ENCODE measurements at places on chromosomes 5 and 9.

- DNase-seq = no peak
Measured at GRCh38 chr5:23977997-23978396, 470.6 kb downstream of the PRDM9 start.

DNA sequence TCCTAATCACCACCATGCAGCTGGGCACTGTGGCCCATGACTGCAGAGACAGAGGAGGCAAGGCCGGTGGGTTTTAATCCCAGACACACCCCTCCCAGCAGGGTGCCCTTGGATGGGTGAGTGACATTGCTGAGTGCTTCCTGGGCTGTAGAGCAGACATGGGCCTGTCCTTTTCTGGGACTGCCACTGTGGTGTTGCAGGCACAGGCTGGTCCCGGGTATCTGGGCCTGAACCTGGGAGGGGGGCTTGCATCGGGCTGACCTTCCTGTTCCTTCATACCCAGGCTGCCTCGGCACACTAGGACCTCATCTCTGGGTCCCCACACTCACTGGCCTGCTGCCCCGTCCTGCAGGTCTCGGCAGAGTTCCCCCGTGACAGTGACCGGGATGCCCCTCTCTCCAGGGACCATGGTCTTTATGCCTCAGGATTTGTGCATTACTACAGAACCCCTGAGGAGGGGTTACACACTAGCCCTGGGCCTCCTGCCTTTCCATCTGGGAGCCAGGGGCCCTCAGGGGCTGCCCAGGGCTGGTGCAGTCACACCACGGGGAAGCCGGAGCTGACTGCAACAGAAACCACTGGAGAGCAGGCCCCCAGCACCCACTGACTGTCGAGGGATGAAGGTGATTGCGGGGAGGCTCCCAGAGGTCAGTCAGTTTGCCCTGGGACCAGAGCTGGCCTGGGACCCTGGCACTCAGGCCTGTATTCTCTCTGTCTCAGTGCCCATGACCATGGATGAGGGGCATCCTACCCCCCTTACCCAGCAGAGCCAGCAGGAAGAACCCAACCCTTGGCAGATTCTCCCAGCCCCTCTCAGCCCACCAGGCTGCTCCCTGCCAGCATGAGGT is 8.9 kb upstream of the SLC25A48 start:
- DNase-seq = no peak

- no peak for DNase-seq
Measured at GRCh38 chr5:108505608-108506007, 123.7 kb upstream of the FBXL17 start.

- no peak for DNase-seq
Measured at GRCh38 chr5:126454081-126454480, 30.9 kb downstream of the GRAMD2B start.

GRCh38 chr9:99966716-99967115 is 60.3 kb downstream of the STX17 start:
- no peak for DNase-seq

DNA sequence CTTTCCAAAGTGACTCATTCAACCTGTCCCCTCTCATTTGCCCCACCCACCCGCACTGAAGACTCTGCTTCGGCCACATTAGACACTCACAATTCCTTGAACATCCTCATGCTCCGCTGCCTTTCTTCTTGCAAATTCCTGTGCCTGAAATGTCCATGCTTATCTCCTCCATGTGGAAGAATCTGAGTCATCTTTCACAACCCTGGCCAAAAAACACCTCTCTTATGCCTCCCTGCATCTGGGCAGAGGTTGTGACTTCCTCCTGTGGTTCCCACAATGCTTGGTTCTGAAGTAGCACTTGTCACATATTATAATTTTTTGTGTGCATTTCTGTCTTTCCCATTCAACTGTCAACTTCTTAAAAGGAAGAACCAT is 238.6 kb downstream of the ENC1 start:
- DNase-seq = no peak

- DNase-seq = no peak
Measured at GRCh38 chr5:156147944-156148285, 179.0 kb upstream of the SGCD start.

DNA sequence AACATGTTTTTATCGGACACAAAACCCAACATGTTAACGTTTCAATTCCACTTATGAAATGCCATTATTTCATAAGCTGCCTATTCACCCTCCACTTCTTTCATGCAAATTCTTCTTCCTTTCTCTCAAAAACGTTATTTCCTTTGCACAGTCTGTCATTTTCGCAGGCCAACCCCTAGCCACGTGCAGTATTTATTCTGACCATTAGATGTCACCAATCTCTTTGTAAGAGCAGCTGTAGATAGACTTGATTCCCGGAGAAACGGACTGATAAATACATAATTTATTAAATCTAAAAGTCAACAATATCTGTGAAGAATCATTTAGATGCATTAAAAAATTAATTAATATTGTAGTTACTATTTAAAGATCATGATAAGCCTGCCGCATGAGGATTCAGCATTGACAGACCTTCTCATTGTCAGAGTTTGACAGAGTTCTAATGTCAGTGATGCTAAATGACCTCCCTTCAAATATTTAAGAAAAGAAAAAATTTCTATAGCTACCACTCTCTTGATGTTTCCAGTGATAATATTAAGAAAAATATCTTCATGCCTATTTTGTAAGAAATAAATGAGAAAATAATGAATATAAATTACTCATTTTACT is 933.6 kb downstream of the CDH12 start:
- peak; percentile 80 for DNase-seq

- DNase-seq = no peak
Measured at GRCh38 chr5:136620016-136620419, 254.7 kb upstream of the TRPC7 start.

DNA sequence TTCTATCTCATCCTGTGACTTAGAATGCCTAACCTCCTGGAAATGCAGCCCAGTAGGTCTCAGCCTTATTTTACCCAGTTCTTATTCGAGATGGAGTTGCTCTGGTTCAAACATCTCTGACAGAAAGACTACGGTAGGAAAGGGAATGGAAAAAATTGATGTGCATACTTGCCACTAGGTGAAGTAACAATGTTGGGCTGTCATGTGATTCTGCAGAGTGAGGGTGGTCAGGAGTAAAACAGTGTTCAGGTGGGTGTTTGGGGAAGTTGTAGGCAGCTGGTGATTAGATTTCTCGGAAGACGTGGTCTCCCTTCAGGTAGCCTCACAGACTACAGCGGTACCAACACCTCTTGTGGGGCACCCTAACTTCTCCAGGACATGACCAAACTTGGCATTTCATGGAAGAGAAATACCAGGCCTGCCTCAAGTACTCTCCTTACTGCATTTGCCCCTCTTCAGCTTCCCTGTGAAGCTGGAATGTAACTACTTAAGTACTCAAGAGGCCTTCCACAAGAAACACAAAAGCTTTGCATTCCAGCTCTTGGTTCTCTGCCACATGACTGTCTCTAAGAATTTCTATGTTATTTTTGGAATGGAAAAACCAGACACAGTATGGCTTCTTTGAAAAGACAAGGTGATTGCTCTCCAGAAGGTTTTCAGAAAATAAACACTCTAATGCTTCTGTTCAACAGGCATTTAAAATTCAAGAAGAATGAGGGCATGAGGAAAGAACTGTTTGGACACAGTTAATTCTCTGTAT is 17.4 kb upstream of the ENTREP1 start:
- no peak for DNase-seq

DNA sequence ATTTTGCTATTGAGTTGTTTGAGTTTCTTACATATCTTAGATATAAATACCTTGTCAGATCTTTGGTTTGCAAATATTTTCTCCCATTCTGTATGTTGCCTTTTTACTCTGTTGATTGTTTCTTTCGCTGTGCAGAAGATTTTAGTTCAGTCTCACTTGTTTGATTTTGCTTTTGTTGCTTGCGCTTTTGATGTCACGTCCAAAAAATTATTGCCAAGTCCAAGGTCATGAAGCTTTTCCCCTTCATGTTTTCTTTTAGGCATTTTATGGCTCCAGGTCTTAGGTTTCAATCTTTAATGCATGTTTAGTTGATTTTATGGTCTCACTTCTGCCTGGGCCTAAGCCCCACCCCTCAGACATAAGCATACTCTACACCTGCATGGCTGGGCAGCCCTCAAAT is 131.5 kb upstream of the TNC start:
- no peak for DNase-seq

GRCh38 chr9:22863736-22864135 is 417.1 kb downstream of the DMRTA1 start:
- DNase-seq = no peak

GRCh38 chr5:137328463-137328862 is 170.7 kb downstream of the SPOCK1 start:
- no peak for DNase-seq

- DNase-seq = no peak
Measured at GRCh38 chr5:132677682-132678400, 4.1 kb downstream of the IL4 start.

GRCh38 chr5:22316294-22316693 is 536.9 kb downstream of the CDH12 start:
- DNase-seq = no peak

DNA sequence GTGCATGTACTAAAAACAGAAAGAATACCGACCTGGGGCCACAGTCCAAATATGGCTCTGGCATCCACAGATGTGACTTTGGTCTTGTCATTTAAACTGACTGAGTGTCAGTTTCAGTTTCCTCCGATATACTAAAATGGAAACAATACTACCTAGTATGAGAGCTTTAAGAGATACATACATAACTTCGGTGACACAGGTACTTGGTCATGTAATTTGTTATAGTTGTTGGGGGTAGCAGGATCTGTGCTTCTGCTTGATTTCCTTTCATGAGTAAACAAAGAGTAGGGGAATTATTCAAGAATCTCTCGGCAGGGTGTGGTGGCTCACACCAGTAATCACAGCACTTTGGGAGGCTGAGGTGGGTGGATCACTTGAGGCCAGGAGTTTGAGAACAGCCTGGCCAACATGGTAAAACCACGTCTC is 32.1 kb downstream of the MTMR12 start:
- DNase-seq = no peak

DNA sequence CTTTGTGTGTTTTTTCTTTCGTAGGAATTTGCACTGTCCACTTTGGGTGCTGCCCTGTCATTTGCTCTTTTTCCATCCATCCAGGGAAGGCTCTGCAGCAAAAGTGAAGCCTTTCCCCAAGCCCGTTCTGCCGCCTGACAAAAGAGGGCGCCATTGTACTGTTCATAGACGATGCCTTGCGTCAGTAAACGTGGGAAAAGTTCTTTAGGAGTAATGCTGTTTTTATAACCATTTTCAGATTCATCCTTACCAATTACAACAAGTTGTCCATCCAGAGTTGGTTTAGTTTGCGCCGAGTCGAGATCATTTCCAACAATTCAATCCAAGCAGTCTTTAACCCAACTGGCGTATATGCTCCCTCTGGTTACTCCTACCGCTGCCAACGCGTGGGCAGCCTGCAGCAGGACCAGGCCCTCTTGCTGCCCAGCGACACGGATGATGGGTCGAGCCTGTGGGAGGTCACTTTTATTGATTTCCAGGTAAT is 34.3 kb upstream of the RPS23 start:
- DNase-seq = peak; percentile 34

- no peak for DNase-seq
Measured at GRCh38 chr5:158381614-158382160, 522.7 kb upstream of the CLINT1 start.

GRCh38 chr9:121443981-121444380 is 55.7 kb downstream of the GGTA1 start:
- DNase-seq = no peak

GRCh38 chr5:115262011-115262320 is 711 bp downstream of the PGGT1B start:
- DNase-seq = no peak

GRCh38 chr5:61534481-61535267 is 202.6 kb downstream of the ZSWIM6 start:
- no peak for DNase-seq

DNA sequence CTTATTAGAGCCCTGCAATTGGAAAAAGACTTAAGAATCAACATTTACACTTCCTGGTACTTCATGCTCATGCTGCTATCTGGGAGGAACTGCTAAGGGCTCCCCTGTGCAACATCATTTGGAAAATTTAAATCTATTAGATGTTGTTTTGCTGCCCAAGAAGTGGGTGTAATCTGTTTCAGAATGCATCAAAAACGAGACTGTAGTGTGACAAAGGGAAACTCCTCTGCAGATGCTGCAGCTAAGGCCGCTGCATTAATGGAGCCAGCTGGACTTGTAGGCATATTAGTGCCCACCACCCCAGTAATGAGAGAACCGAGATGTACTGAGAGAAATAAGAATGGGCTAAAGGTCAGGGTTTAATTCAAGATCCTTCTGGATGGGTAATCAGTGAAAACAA is 11.1 kb upstream of the PAIP1 start:
- no peak for DNase-seq

GRCh38 chr5:118891252-118891651 is 97.1 kb downstream of the DTWD2 start:
- peak; percentile 81 for DNase-seq

GRCh38 chr9:35481347-35481975 is 8.4 kb upstream of the RUSC2 start:
- no peak for DNase-seq

- no peak for DNase-seq
Measured at GRCh38 chr9:97936998-97937397, 974 bp downstream of the HEMGN start.

- no peak for DNase-seq
Measured at GRCh38 chr9:76687861-76688391, 76.3 kb upstream of the PCA3 start.

- no peak for DNase-seq
Measured at GRCh38 chr5:93243481-93243880, 337.5 kb downstream of the NR2F1-AS1 start.

GRCh38 chr9:34171753-34172535 is 6.9 kb upstream of the UBAP1 start:
- no peak for DNase-seq

GRCh38 chr9:7961076-7961475 is 161.5 kb upstream of the DMAC1 start:
- no peak for DNase-seq

- DNase-seq = no peak
Measured at GRCh38 chr5:83404182-83404716, 67.3 kb upstream of the VCAN start.

DNA sequence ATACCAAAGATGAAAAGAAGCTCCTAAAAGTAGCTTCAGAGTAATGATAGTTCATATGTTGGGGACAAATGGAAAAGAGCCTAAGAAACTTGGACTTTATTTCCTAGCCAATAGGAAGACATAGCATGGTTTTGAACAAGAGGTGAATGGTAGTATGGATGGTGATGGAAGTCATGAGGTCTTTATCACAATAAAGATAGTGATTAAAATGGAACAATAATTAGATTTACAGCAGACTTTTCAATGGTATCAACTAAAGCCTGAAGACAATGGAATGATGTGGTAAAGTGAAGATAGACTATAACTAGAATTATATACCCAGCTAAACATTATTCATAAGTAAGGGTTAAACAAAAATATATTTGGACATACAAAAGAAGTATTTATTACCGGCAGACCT is 131.2 kb downstream of the RAB3C start:
- no peak for DNase-seq

DNA sequence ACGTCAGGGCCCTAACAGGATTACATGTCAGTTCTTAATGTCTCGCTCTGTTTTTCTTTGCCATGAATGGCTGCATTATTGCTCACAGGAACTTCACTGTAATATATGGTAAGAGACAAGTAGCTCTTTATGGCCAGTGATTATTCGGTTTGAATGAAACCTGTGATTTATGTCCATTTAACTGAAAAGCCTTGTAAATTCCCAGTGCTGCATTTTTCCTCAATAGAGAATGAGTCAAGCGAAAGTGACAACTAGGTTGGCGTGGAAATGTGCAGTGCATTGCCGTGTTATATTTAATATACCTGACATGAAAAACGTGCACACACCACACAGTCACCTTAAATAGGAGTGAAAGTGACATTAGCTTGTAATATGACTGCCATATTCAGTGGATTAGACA is 163.1 kb downstream of the PBX3 start:
- DNase-seq = no peak
